ENCODE measurements at places on chromosomes 1 and 21. TPM values are rescaled to one million over a fixed set of nuclear protein-coding genes. Genes with fewer than 3 reads are reported as not detected.

GRCh38 chr1:171137580-171137979 lies 46.9 kb downstream of the FMO3 start:
- DNase-seq, result no peak

DNA sequence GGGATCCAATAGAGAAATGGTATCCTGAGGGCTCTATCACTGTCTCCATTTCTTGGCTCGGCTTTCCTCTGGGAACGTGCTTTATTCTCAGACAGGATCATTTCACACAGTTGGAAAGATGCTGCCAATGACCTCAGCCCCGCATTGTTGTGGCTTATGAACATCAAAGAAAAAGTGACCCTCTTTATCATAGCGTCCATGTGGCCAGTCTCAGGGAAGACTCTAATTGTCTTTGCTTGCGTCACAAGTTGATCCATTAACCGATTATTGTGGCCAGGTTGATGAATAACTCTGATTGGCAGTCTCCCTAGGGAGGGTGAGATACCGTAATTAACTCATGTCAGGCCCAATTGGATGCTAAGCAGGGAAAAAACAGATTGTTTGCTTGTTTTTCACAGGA lies 10.4 kb upstream of the TMEM9 start:
- DNase-seq, result no peak

- DNase-seq, result no peak
Measured at GRCh38 chr1:17979815-17980214, 127.8 kb upstream of the IGSF21 start.

DNA sequence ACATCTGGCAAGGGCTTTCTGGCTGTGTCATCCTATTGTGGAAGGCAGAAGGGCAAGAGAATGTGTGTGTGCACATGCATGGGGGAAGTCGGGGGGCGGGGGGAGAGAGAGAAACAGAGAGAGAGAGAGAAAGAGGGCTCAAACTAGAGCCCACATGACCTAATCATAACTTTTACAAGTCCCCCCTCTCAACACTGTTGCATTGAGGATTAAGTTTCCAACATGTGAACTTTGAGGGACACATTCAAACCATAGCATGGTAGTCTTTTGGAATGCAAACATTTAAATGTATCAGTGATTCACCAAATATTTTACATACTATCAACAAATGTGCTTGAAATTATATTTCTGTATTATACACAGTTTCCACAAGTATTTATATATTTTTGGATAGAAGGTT lies 655.4 kb upstream of the B3GALT2 start:
- no peak for DNase-seq

GRCh38 chr1:19240673-19241538 lies 10.4 kb downstream of the EMC1 start:
- DNase-seq, result peak; percentile 77

DNA sequence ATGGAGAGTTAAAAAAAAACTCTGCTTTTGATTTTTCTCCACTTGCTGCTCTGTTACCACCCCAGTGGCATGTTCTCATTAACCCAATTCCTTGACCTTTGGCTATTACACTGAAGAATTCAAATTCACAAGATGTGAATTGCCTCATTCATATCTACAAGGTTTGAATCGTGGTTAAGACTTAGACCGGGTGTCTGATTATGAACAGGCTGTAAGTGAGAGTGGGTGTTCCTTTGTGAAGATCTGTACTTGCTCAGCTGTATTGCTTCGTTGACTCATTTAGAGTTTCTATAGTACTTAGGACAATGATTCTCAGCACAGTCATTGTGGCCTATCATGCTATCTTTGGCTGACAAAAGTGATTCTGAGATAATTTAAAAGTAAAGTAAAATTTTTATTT lies 36.4 kb downstream of the DNM3 start:
- no peak for DNase-seq

- DNase-seq, result no peak
Measured at GRCh38 chr1:245292553-245292952, 137.8 kb downstream of the KIF26B start.

DNA sequence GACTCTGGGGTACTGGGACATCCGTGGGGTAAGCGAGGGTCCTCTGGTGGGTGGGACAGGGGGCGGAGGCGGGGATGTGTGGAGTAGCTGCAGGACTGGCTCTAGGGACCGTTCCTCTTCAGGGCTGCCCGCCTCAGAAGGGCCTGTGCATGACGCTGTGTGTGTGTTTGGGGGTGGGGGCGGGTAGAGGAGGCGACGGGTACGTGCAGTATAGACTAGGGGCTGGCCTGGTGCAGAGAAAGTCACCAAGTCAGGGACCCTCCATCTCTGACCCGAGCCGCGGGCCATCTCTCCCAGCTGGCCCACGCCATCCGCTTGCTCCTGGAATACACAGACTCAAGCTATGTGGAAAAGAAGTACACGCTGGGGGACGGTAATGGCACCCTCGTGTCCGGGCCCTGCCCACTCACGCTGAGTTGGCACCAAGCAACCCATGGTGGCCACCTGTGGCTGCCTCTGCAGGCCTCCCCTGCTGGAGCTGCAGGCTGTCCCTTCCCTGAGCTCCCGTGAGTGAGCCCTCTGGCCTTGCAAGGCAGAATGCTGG lies 342 bp downstream of the GSTM5 start:
- no peak for DNase-seq

DNA sequence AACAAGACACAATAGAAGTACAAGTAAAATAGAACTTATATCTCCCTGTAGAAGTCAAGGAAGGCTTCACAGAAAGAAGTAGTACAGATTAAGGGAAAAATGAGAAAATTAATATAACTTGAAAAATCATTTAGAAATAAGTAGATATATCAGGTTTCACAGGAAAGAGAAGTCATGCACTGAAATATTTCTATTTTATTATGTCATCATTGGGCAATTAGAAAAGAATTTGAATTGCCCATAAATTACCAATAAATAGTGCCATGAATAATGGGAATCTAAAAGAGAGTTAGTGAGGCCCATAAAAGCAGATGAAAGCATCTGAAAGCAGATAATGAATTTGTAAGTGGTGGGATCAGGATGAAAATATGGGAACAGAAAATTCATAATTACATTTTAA lies 1597.8 kb downstream of the PLA2G4A start:
- no peak for DNase-seq

DNA sequence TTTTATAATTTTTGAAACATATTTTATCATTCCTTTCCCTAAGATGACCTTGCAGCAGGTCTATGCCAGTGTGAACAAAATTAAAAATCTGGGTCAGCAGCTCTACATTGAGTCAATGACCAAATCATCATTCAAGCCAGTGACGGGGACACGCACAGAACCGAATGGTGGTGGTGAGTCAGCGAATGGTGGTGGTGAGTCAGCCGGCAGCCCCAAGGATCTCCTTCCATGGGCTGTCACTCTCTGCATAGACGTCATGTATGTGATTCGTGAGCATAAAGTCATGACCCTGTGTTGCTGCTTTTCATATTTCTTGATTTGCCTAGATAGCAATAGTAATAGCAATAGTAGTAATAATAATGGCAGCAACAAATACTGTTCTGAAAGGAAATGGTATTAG lies 26.3 kb downstream of the PER3 start:
- no peak for DNase-seq

DNA sequence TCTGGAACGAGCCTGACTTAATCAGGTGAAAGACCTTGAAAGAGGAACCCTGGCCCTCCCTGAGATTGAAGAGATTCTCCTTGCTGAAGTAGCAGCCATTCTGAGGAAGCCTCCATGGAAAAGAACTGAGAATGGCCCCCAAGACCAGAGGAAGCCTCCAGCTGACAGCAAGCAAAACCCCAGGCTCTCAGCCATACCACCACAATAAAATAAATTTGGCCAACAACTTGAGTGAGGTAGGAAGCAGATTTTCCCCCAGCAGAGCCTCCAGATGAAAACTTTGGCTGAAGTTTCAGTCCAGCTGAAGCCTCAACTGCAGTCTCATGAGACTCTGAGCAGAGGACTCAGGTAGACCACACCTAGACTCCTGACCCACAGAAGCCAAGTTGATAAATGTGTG lies 34.0 kb upstream of the SLAMF9 start:
- no peak for DNase-seq

- no peak for DNase-seq
Measured at GRCh38 chr1:173454966-173455524, 22.1 kb upstream of the PRDX6 start.

STIL gene
- total RNA-seq, result 33.1 TPM

XCL2 gene
- 15.4 TPM for total RNA-seq

DNA sequence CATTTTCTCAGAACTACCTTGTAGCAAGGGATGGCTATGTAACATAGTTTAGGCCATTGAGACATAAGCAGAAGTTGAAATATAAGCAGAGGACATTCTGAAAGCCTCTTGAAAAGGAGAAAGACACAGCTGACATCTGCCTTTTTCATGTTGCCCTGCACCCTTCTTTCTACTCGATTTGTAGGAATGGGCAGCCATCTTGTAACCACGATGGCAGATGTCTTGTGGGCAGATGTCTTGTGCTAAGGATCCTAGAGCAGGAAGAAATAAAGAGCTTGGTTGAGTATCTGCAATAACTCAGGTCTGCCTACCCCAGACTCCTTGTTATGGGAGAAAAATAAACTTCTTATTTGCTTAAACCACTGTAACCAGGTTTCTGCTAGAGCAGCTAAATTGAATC lies 351.0 kb downstream of the PDE4B start:
- no peak for DNase-seq

DNA sequence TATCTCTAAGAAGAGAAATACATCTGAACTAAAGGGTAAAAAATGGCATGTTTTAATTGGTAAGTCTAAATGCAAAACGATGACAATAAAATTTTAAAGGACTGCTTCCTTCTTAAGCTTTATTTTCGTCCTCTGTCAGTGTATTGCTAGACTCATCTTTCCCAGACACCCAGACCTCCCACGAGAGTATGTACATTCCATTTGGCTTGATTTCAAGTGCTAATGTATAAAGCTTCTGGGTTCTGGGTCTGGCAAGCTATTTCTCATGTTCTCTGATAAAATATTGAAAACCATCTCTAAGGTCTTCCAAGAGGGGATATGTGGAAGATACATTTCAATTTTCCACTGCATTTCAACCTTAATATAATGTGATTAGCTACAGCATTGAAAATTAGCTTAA lies 24.6 kb upstream of the SLC2A1 start:
- DNase-seq, result no peak

DNA sequence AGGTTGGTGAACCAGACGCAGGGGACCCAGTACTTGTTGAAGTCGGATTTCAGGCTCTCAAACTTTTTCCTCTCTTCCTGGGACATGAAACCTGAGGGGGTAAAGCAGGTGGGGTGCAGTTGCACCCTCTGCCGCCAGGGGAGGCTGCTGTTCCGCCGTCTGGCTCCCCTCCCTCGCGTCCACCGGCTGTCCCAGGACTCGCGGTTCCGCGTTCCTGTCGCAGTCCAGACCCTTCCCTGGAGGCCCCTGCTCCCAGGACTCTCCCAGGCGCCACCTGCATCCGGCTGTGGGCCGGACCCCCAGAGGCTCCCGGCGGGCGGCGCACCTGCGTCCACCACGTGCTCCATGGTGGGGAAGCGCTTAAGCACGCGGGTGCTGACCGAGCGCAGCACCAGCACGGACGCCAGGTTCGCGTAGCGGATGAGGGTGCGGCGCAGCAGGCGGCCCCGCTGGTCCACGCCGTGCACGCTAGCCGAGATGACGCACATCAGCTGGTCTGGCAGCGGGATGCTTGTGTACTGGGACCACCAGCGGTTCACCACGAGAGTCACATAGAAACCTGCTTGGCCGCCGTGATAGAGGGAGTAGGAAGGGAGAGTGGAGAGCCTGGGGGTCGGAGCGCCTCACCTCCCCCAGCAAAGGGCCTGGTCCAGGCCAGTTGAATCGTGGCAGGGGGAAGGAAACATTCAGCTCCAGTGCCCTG lies 1.7 kb downstream of the BEST4 start:
- DNase-seq, result peak; percentile 87

DNA sequence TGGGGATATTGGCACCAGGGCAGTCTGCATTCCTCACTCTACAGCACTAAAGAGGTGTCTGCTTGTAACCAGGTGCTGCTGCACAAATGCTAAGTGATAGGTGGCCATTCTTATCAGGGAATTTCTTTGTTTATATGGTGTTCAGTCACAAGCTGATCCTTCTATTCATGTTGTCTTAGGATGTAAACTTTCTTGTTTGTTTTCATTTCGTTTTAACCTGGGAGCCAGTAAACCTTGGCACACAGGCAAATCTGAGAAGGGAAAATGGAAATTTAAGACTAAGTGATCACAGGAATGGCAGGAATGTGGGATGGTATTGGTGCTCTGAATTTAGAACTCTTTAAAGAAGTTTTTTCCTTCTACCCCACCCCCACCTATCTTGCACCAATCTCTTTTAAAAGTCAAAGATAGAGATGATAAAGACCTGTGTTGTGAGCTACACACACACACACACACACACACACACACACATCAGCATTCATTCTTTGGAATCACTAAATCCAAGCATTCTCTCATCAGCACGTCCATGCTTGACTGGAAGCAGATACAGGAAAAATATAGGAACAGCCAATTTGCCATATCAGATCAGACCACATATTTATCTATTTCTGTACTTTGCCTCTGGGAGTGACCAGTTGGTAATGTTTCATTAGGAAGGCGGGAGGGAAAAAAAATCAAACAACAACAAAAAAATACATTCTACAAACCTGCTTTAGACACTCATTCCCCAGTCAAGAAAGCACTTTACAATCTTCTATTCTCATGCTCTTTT lies 451.4 kb upstream of the ADGRL2 start:
- no peak for DNase-seq

ZNF593OS gene
- not detected for total RNA-seq

DNA sequence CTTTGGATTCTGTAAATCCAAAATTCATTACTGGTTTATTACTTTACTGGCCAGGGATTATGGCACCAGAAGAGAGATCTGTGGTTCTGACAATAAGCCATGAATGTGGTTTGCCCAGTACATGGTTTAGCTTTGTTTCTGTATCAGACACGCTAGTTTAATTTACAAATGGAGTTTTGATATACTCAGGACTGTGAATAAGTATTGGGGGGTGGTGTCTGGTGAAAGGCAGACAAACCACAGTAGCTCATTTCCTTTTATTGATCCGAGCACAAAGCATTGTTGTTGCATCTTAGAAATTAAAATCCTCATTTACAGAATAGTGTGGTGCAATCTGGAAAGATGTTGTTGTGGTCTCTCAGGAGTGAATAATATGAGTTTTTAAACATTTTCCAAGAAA lies 96.0 kb downstream of the ST6GALNAC3 start:
- DNase-seq, result no peak

DNA sequence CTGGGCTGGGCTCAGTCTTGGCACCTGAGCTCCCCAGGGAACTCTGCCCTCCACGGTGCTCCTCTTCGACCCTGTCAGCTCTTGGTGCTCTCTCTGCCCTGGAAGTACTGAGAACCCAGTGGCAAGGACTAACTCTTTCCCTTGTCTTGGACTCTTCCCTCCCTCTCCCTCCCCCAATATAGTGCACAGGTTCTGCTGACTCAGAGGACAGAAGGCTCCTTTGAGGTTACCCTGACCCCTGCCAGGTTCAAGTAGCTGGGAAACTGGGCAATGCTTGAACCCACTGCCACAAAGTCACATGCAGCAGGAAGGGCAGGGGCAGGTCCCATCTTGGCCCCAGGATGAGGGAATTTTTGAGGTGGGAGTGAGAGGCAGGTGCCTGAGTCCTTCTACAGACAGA lies 20.3 kb downstream of the KCNQ4 start:
- no peak for DNase-seq

All from activated naive CD8-positive, alpha-beta T cell treated with anti-CD3 and anti-CD28 coated beads, Interleukin-2, amount 10 ng/mL, durations not matched to agents 7 days and 5 days (primary cell).